ENCODE measurements at places on chromosomes 6 and 20.
A peak's percentile ranks its signal among the peaks of the same experiment; 100 is the strongest.

DNA sequence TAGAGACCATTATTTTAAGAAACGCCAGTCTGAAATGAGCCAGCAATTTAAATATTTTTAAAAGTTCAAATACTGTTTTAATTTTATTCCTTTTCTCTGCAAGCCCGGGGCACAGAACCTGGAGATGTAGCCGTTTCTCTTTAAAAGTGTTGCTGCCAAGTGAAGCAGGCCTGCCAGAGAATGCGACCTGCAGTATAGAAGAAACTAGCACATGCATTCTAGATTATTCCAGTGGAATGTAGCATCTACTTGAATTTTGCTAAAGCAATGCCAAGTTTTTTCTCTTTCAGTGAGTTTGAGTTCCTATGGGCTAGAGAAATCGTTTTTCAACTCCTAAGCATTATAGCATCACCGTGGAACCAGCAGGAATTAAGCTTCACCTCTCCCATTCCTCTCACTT, 101.3 kb downstream of the QRSL1 start:
- no peak for DNase-seq

DNA sequence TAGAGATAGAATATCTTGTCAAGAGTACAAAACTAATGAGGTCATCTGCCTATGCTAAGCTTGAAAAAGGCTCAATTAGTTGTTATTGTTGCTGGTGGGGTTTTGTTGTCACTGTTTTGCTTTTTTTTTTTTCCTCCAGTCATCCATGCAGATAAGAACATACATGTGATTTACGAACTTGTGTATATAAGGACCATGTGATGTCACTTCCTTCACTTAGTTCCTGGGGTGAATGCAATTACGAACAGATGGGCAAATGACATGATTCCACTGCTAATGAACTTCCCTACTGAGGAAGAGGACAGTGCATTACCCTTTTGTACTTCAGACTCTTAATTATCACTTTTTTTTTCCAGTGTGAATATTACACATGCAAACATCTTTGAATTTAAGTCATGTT, 1175.3 kb upstream of the GJE1 start:
- no peak for DNase-seq

- no peak for DNase-seq
Measured at GRCh38 chr20:49978685-49979029, 4.1 kb upstream of the SNAI1 start.

- no peak for DNase-seq
Measured at GRCh38 chr20:60586269-60587050, 628.2 kb downstream of the CDH26 start.

DNA sequence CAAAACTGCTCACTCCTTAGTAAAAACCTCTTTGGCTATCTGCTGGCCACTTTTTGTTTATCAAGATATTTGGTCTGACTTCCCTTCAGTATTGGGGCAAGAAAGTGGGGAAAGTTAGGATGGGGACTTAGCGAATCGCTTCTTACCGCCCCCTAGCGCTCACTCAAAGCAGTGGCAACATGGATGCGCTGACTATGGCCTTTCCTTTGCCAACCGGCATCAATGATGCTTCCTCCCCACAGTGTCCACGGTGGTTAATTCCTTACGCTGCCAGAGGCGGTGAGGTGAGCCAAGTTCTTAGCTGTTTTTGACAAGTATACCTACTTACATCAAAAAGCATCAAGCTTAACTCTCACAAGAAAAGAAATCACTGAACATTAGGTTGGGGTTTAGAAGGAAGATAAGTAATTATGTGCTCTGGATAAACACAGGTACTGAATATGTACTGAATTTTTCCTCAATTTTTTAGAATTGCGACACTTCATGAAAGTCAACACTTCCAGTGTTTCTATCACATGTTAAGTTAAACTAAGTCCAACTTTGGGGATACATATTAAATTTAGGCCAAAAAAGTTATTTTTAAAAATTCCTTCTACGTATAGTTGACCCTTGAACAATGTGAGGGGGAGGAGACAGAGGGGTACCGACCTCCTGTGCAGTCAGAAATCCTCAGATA, 86.7 kb downstream of the GMDS start:
- DNase-seq, result peak; percentile 7
